D721Med (cell line): ENCODE measurements at places on chromosomes 12 and 14.

DNA sequence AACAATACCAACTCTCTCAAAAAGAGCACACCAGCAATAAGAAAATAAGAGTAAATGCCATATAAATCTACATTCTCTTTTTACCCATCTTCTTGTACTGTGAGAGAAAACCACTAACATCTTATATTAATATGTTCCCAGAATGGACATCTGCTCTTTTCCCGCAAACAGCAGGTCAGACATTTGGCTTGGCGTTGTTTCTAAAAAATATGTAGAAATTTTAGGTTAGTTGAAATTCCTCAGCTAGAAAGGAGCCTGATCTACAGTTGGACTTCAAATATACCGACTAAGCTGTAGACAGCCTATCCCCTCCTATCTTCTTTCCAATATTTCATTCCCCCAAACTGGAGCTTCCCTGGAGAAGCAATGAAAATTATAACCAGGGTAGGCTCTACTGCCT is 88.7 kb downstream of the PPP2R5E start:
- DNase-seq = no peak

- DNase-seq = no peak
Measured at GRCh38 chr14:67010602-67011001, 178.6 kb upstream of the GARIN2 start.

- DNase-seq = no peak
Measured at GRCh38 chr12:110230655-110231054, 50.4 kb upstream of the ATP2A2 start.

DNA sequence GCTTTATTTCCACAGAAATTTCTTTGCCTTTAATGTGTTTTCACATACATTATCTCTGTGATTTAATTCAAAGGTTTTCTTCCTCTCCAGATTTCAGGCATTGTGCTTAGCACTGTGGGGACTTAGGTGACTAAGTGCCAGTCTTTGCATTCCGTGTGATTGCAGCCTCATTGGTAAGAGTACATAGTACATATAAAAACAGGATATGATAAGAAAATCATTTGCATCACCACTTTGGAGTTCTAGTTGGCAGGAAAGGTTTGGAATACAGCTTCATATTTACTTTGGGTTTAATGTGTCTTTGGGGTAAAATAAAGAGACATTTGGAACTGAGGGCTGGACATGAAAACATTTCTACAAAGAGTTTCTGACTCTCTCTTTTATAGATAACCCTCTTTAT is 37.8 kb upstream of the C12orf75 start:
- no peak for DNase-seq

- no peak for DNase-seq
Measured at GRCh38 chr14:93536945-93537344, 106.2 kb downstream of the UNC79 start.

DNA sequence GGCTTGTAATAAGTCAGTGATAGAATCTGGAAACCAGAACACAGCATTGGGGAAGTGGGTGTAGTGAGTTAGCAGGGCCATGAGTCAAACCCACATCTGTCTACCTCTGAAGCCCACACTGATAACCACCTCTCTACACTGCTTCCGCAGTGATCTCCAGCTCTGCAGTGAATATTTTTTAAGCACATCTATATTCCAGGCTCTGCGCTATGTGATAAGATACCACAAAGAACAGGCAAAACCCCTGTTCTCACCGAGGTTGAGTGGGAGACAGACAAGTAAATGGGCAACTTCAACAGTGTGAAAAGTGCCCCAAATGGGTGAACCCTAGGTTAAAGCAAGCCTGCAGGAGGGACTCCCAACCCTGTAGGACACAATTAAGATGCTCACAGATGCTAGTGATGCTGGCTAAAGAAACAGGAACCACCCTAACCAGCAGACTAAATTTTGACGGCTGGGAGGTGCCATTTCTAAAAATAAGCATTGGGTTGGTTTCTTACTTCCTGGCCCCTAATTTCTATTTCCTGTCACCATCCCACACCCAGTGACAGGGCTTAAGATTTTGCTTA is 375.0 kb downstream of the DPF3 start:
- DNase-seq = no peak

DNA sequence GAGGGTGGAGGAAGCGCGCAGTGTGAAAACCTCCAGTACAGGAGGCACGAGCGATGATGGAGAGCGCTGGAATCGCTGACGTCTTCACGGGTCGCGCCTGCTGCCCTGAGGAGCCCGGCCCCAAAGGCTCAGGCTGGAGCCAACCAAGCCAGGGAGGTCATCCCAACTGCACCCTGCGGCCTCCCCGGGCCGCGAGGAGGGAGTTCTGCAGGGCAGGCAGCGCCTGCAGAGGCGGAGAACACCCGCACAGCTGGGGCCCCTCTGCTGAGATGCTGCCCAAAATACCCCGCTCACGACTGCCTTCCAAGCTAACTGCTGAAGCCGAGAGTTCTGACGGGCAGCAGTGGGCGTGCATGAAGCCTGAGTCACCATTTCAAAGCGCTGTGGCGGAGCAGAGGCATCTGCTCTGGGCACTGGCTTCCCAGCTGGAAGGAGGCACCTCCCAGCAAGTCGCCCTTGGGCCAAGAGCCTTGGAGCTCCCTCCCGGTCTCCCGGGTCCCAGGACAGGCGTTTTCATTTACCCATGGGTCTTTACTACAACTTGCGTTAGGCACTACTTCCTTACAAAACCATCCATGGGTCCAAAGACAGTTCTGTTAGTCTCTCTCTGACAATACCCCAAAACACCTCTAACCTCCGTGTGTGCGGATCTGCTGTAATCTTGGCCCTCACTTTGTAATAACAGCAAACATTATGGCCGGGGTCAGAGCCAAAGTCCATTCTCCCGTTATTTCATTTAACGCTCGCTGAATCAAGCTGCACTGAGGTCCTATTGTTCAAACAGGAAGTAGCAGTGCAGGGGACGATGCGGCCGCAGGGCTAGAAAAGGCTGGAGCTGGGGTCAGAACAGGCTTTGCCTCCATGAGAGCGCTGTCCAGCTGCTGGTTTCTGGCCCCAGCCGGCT is 60.1 kb upstream of the RIMBP2 start:
- no peak for DNase-seq

DNA sequence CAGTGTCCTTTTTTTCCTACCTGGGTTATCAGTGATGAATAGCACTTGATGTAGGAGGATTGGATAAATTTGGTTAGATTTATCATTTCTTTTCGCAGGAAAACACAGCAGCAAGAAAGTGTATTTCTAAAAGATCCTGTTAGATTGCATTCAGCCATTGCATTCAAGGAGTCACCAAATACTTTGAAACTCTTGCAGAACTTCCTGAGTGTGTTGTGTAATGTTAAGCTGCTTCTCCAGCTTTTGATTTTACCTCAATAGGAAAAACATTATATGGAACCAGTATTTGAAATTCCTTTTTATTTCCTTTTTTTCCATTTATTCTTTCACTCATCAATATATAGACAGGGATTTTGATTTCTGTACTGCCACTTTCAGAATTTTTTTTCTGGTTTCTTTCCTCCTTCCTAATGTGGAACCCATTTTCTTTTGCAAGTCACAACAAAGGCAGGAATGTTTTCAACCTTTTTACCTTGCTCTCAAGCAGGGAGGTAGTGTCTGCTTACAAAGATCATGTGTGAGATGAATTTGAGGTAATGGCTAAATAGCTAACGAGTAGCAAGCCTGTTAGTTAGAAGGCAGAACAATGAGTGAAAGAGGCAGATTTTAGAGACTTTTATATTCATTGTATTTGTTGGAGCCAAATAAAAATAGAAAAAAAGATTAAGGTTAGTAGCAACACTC is 56.2 kb downstream of the PPHLN1 start:
- DNase-seq = no peak

- DNase-seq = peak; percentile 42
Measured at GRCh38 chr14:71720978-71721624, 211.1 kb upstream of the RGS6 start.

GRCh38 chr12:4289231-4289878 is 15.8 kb downstream of the CCND2 start:
- DNase-seq = no peak

DNA sequence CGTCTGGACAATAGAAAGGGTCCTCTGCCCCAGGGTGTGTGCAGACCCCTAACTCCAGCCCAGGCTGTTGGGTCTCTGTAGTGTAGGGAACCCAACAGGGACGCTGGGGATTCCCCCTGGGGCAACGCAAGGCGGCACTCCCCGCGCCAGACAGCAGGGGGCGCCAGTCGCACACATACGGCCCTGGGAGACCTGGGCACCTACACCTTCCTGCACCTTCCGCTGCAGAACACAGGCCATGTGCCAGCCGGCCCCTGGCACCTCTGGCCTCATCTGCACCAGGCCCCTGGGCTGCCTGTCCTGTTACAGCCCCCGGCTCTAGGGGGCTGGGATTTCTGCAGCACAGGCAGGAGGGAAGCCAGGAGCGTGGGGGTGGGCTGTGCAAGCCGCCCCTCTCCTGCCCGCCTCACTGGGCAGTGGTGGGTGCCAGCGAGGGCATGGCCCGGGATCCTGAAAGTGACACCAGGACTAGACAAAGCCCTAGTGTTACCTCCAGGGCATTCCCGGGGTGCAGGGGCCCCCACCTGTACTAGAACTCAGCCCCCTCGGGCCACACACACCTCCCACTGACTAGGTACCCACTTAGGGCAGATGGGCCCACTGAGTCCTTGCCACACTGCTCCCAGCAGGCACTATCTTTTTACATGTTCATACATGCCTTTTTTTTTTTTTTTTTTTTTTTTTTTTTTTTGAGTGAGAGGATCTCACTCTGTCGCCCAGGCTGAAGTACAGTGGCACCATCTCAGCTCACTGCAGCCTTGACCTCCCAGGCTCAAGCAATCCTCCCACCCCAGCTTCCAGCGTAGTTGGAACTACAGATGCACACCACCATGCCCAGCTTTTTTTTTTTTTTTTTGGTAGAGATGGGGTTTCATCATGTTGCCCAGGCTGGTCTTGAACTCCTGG is 37.5 kb downstream of the CCNK start:
- DNase-seq = peak; percentile 86

- no peak for DNase-seq
Measured at GRCh38 chr14:89681086-89682018, 264.3 kb upstream of the FOXN3 start.

DNA sequence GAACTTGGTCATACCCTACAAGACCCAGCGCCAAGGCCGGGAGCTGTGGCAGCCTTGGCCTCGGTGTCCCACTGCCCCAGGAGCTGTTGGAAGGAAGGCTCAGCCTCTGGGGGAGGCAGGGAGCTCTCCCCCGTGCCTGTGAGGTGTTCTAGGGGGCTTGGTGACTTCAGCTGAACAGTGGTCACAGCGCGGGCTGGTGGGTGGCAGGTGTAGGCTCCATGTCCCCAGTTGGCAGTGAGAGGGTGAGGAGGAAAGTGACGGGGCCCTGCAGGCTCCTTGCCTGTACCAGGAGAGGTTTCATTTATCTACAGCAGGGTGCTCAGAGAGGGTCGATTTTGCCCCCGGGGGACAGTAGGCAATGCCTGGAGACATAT is 47.5 kb downstream of the DLK1 start:
- no peak for DNase-seq

DNA sequence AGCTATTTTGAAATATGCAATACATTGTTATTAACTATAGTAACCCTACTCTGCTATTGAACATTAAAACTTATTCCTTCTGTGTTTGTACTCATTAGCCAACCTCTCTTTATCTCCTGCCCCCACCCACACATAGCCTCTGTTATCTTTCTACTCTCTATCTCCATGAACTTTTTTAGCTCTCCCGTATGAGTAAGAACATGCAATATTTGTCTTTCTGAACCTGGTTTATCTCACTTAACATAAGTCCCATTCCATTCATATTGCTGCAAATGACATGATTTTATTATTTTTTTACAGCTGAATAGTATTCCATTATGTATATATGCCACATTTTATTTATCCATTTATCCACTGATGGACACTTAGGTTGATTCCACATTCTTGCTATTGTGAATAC is 79.0 kb upstream of the AMIGO2 start:
- DNase-seq = no peak

DNA sequence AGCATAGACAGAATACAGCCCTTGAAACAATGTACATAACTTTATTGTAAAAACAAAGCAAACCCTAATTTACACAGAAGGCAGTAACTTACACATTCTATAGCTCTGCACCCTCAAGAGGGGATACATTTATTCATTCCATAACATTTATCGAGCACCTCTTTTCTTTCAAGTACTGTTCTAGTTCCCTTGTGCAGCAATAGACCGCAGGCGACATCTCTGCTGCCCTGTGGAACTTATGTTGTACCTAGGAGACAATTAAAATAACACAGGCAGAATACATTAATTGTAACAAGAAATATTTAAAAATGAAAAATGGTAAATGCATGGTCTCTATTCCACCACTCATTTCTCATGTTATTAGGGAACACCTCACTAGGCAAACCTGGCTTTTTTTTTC is 1.4 kb upstream of the ARHGDIB start:
- DNase-seq = no peak

DNA sequence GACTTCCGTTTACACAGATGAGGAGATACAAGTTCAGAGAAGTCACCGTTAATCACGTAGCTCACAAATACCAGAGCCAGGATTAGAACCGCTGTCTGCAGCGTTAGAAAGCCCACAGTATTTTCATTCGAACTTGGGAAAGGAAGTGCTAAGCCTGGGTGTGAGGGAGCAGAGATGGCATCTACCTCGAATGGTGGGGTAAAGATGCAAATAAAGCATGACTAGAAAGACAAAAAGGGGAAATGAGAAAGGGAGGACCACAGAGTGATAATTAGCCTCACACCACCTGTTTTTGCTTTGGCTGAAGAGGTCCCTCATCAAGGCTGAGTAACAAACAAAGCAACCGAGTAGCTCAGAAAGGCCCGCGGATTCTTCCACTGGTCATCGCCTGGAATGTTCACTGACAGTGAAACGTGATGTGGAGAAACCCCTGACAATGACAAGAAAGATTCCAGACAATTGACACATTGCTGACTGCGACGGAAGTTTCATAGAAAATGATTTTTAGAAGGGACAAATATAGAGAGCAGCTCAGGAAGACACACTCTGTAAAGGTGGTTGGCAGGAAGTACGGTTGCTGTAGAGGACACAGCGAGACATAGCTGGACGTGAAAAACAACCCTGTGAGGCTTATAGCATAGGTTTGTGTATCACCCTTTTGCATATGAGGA is 31.5 kb upstream of the BHLHE41 start:
- DNase-seq = no peak

- DNase-seq = no peak
Measured at GRCh38 chr14:24701062-24701461, 67.1 kb upstream of the GZMB start.

GRCh38 chr12:121189619-121190155 is 20.2 kb upstream of the P2RX4 start:
- DNase-seq = no peak

DNA sequence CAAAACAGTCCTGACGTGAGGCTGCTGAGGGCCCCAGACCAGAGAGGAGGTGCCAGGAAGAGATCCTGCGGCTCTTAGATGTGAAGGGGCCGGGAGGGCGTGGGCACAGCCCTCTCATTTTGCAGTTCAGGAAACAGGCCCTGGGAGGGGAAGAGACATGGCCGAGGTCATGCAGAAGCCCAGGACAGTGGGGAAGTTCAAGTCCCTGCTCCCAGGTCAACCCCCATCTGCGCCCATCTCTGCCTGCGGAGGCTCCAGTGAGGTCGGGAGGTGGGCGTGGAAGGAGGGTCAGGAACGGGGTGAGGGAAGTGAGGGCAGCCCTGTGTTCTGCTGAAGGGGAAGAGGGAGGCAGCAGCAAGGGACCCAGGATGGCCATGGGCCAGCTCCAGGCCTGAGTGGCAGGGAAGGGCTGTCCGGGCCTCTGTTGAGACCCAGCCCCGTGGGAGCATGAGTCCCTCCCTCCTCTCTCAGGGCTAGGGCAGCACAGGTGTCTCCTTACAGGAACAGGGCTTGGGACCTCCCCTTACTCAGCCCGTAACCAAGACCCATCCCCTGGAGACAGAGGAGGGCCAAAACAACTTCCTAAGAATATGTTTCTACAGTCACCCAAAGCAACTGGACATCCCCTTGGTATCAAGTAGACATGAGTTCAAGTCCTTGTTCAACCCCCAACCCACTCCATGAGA is 90.8 kb downstream of the LGMN start:
- no peak for DNase-seq
